ENCODE measurements at places on chromosomes 3 and 15.

DNA sequence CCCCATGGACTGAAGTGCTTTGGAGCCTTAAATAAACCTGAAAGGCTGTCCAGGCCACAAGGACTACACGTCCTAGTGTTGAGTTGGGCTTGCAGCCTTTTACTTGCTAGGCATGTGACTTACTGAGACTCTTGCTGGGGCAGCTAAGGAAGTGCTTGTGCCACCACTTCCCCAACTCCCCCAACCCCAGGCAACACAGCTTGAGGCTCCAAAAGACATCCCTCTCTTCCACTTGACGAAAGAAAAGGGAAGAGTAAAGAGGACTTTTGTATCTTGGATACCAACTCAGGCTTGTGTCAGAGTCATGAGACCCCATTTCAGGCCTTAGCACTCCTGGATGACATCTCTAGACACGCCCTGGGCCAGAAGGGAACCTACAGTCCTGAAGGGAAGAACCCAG, 109.8 kb downstream of the XRN1 start:
- DNase-seq, result no peak

DNA sequence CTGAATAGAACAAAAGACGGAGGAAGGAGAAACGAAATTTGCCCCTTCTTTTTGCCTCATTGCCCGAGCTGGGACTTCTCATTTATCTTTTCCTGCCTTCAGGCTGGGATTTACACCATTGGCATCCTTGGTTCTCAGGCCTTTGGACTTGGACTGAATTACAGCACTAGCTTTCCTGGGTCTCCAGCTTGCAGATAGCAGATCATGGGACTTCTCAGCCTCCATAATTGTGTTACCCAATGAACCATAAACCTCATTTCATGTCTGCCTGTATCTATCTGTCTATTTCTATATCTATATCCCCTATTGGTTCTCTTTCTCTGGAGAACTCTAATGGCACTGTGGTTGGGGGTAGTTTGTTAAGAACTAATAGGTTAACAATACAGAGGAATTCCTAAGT, 31.5 kb upstream of the CTXND1 start:
- no peak for DNase-seq

GRCh38 chr3:77038468-77038929, 1.4 kb upstream of the ROBO2 start:
- DNase-seq, result no peak

- no peak for DNase-seq
These were observed 19.4 kb upstream of the DCUN1D1 start for GRCh38 chr3:182999767-183000166.

GRCh38 chr3:133396906-133397305, 3.0 kb upstream of the BFSP2 start:
- DNase-seq, result no peak

- DNase-seq, result no peak
These were observed 89.7 kb downstream of the TRIM42 start for GRCh38 chr3:140767566-140767965.

DNA sequence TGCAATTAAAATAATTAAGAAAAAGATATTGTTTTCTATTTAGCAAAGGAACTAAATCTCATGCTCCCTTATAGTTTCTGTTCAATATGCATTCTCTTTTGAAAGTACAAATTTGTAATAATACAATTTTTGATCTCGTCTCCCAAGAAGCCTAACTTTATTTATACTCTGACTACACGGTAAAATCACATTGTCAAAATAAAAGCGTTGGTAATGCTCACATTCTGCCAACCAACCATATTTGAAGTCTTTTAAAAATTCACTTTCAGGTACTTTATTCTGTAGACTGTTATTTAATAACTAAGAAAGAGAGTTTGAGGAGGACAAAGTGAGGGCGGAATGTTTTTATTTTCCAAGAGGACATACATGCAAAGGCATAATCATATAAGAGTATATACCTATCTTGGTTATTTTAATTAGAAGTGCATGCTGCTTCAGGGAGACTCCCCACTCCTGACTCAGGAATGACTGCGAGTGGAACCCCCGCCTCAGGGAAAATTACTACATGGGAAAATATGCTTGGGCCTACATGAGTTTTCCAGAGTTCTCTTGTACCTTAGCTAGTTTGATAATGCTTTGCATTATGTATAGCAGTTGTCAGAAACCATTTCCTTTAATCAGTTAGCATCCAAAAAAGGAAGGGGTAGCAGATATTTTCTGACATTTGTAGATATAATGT, 19.3 kb downstream of the MBNL1 start:
- no peak for DNase-seq

- DNase-seq, result no peak
These were observed 64.4 kb upstream of the PHLDB2 start for GRCh38 chr3:111794711-111795110.

DNA sequence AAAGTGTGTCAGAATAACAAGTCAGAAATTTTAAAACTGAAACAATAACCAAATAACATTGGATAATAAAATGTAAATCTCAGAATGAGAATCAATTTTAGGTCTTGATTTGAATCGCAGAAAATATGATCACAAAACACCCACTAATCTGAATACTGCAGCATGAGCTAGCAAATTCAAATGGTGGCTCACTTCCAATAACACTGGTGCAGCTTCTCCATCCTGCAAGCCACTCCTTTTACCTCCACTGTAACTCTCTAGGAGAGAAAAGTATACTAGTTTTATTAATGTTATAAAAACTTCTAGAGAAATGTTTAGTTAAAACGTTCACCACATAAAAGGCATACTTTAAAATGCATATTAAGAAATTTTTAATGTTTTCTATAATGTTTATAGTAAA, 30.4 kb downstream of the UBE3A start:
- DNase-seq, result no peak
